Esophagus mucosa (tissue), 1 donor: ENCODE measurements at places on chromosomes 2 and 18.
A peak's percentile ranks its signal among the peaks of the same experiment; 100 is the strongest.

DNA sequence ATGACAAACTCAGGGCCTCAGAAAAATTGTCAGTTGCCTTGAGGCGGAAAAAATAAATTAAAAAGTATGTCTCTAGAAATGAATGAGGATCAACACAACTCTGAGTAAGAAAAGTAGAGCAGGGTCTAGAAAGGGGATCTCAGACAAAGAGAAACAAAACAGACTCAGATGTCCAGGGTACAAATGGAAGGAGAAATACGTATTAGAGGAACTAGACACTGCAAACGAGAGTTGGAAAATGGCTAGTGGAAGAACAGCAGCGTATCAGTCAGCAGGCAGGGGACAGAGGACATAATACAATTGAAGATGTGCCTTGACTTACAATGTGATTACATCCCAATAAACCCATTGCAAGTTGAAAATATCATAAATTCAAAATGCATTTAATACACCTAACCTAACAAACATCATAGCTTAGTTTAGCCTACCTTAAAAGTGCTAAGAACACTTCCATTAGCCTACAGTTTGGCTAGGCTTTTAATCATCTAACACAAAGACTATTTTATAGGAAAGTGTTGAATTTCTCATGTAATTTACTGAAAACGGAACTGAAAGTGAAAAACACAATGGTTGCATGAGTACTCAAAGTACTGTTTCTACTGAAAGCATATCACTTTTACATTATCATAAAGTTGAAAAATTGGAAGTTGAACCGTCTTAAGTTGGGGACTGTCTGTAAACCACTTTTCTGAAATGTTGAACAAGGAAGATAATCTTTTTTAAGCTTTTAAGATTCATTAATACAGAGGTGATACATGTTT, 182.8 kb downstream of the NBAS start:
- no peak for ATAC-seq

DNA sequence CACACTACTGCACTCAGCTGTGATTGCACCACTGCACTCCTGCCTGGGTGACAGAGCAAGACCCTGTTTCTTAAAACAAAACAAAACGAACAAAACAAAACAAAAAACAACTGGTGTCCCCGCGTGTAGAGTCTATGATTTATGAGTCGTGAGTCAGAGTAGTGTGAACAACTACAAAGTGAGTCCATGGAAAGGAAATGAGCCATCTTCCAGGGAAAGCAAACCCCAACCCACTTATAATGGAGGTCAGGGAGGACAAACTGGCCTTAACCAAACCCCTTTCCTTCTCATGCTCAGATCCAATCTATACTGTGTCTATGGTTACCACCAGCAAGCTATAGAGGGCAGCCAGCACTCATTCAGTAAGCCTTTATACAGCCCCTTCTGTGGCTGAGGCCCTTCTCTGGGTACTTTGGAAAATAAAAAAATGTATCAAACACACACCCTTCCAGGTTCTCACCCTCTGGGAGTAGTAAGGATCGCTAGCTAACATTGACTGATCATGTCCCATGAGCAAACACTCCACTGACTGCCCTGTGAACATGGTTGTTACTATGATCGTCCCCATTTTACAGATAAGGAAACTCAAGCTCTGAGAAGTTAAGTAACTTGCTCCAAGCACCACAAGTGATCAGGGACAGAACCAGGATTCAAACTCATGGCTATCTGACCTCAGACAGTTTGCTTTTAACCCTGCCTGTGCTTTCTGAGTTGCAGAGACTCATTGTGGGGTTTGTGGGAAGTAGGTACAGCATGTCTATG, 24.7 kb upstream of the COLEC12 start:
- peak; percentile 20 for ATAC-seq

GRCh38 chr2:127418300-127419111, at the start of gene PROC:
Gene PROC (plus strand): TSS chr2:127418427. CDS start chr2:127419943, 1,516 bp downstream.
- no peak for ATAC-seq

DNA sequence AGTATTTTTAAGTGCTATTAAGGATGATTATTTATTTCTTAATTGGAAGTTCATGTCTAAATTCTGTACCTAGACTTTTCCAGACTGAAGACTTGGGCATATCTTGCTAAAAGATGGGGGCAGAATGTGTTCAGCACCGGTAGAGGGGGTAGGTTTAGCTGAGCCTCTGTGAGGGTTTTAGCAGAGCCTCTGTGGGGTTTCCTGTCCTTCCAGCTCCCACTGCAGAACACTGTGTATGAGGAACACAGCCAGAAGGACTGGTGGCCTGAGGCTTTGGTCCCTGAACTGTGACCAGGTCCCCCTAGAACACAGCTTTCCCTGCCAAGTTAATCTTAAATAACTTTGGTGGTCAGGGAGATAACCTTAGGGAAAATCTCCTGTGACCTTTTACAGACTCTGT, 123.4 kb upstream of the EPC2 start:
- ATAC-seq: no peak

- no peak for ATAC-seq
Measured at GRCh38 chr18:43079422-43079821, 36.1 kb downstream of the RIT2 start.

GRCh38 chr18:55413474-55413873, 174.5 kb downstream of the TCF4 start:
- no peak for ATAC-seq

DNA sequence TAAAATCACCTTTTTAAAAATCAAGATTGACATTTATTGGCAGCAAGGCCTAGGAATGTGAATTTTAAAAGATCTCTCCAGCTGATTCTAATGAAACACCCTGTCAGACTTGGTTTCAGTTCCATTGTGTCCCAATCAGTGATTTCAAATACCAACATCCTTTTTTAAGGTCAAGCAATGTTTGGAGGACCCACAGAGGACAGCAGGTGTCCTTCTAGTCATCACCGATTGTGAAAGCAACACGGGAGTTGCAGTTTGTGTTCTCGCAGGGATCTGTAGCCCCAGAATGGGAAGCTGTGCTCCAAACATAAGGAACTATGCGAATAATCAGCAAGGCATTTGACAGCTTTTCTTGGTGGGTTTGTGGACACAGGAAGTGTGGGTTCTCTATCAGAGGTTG, 4.5 kb upstream of the KIDINS220 start:
- no peak for ATAC-seq

DNA sequence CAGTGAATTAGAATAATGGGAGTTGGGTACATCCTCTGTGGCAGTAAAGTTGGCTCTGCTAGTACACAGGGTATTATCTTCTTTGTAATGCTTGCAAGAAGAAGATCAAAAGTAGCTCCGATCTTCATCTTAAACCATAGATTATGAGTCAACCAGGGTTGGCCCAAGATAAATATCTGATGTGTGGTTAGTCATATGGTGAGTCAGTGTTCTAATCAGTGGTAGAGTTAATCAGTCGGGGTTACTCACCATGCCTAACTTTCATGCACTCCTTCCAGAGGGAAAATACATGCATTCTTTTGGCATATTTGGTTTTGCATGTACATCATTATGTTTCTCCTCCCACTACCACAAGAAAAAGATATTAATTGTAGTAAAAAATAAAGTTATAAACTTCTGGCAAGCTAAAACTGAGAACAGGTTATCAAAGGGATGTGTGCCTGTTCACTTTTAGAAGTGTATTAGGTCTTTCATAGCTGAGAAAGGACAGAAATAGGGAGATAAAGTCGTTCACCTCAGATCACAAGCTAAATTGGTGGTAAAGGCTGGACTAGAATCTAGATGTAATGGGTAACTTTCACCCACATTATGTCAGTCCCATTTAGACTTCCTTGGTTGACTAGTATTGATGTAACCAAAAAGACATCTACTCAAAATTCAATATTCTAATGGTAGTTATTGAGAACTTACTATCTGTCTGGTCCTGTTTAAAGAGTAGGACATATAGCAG, 684.4 kb downstream of the IRS1 start:
- peak; percentile 91 for ATAC-seq
